NCI-H69 (cell line): ENCODE measurements at places on chromosomes 5 and 9.

DNA sequence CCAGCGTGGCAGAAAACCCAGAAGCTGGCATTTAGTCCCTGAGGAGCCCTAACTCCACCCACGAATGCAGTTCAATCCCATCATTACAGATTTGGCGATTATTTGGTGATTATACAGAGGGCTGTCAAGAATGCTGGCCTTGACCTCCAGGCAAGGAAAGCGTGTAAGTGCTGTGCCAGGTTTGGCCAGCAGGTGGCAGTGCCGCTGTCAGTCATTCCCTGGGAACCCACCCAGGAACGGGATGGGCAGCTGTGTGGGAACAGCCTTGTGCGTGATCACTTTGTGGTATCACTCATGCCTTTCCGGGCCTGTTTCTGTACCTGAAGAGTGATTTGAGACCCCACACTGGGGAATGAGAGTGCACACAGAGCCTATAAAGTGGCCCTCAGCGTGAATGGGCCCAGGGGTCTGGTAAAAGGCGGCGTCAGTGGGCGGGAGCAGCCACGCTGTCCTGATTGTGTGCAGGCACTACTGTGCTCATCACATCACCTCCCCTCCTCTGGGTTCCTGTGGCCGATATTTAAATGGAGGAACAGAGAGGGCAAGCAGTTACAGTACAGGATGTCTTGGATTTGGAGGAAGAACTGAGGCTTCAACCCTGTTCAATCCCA, 215.6 kb downstream of the ROR2 start:
- peak; percentile 52 for DNase-seq

- peak; percentile 14 for DNase-seq
These were observed 78.0 kb downstream of the SH3GL2 start for GRCh38 chr9:17656889-17657288.

DNA sequence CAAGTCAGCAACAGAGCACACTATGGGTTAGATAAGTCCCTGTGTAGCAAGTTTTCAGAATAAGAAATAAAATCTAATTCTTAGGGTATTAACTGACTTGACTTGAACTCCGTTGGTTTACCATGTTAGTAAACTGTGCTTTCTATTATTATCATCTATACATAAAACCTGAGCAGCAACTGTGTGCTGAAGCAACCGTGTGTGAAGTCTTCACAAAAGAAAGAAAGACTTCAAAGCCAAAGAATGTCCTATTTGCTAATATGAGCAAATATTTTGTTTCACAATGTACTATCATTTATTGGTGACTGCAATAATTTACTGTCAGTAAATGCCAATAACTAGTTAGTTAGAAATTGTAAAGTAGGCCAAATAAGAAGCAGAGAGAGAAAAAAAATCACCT, 32.7 kb downstream of the ERAP1 start:
- no peak for DNase-seq

DNA sequence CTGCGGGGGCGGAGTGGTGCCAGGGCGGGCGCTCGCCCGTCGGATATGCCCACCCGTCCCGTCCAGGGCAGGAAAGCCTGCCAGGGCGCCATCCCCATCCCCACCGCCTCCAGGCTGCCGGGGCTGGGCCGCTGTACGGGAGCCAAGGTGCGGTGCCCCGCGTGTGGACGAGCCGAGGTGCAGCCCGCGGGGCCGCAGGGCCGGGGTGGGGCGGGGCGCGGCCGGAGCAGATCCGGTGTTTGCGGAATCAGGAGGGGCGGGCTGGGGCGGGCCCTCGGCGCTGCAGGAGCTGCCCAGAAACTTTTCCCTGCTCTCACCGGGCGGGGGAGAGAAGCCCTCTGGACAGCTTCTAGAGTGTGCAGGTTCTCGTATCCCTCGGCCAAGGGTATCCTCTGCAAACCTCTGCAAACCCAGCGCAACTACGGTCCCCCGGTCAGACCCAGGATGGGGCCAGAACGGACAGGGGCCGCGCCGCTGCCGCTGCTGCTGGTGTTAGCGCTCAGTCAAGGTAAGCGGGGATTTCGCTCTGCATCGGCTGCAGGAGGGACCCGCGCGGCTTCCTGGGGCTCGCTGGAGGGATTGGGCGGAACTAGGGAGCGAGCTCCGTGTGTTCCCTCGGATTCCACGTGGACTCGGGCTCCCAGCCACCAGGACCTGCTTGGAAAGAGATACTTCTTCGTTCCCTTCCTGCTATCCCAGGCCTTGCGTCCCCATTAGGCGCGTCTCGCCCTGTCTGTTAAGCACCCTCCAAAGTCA, at the start of gene ITGA2:
Gene ITGA2, plus strand, starts transcription at position 328 of the 756 bp plus-strand sequence. Its CDS starts 117 bp downstream, at position 445.
- peak; percentile 67 for DNase-seq

DNA sequence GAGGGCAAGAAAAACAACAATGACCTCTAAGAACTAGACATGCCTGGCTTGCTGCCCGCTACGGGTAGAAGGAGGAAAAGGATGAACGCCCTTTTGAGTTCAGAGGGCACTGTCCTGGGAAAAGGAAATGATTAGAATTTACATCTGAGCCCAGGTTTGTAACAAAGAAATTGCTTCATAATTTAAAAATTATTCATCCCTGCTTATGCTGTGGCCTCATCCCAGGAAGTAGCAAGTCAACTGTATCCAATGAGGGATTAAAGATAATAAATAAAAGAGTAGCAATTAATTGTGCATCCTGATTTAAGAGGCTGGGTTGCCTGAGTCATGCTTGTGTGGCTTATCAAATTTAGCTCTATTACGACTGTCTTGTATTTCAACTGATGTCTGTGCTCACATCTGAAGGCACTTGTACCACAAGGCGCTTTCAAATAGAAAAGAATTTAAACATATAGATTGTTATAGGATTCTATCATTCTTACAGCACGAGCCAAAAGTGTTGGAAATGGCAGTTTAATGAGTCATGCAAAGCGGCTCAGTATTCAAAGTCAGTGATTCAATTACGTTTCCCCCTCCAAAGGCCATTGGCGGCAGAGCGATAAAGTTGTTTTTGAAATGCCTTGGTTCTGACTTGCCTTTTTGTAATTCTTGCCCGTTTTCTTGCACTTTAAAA, 40.0 kb upstream of the DMRT1 start:
- DNase-seq: no peak

DNA sequence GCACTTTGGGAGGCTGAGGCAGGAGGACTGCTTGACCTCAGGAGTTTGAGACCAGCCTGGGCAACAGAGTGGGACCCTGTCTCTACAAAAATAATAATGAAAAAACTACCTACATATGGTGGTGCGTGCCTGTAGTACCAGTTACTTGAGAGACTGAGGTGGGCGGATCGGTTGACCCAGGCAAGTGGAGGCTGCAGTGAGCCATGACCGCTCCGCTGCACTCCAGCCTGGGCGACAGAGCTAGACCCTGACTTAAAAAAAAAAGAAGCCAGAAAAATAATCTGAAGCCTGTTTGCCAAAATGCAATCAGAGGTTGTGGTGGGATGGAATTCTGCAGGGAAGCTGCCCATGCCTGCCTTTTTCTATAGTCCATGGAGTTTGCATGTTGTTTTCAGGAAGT, 50.4 kb upstream of the GGTA1 start:
- no peak for DNase-seq

- no peak for DNase-seq
These were observed 246.2 kb downstream of the EFNA5 start for GRCh38 chr5:107424491-107424890.

DNA sequence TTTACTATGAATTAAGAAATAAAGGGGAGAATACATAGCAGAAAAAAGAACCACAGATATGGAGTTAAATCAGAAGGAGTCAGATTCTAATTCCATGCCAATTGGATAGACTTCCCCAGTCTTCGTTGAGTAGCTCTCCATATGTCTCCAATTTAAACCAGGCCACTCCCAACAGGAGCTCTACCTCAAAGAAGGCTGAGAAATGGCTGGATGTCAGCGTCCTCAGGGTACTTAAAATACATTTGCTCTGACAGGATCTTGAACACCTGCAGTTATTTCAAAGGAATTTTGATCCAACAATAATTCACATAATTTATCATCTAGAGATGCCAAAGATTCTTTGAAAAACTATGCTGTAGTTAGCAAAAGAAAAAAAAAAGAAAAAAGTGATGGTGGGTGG, 133.9 kb upstream of the FBN2 start:
- DNase-seq: no peak

DNA sequence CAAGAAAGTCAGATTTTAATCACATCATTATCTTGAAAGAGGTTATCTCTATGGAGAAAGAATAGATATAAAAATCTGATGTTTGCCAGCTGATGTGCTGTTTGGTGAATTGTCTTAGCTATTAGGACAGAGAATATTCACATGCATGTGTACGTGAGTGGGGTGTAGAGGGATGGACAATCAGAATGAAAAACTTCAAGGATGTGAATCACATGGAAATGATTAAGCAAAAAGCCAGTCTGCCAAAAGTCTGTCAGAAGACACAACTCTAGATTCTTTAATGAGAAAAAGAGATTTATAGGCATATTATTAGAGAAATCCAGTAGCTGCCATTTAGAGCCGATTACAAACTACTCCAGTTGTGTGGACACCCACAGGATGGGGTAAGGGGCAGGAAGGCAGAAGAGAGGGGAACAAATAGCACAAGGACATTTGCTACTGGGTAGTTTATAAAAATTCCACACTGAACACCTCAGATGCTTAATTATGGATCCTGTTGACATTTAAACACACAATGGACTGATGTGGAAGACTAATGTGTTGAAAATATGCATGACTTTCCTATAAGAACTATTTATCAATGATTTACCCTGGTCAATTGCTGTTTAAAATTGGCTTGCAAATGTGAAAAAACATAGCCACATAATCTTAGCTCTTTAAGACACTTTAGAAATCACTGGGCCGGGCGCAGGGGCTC, 127.4 kb downstream of the PTTG1 start:
- DNase-seq: no peak

DNA sequence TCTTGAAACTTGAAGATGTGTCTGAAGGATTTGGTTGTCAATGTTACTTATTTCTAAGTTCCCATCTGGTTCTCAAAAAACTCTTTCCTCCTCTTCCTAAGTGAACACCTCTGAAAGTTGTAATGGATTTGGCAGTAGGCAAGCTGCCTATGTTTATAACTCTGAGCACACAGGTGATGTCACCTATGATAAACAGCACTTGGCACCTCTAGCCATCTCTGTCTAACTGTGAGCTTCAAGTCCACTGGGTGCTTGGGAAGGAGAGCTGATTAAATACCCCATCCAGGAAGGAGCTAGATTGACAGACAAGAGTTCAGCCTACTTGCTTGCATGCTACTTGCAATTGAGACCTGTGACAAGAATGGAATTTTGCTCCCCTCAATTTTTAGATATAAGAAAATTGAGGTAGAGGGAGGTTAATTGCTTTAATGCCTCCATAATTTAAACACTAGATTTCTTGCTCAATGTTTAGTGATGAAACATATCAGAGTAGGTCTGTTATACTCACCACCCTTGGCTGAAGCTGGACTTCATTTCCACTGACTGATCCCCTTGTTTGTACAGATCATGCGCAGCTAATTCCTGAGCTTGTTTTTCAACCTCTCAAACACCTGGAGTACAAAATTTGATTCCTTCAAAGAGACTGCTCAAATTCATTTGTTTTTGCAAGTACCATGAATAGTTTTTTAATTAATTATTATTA, 49.9 kb downstream of the PDE4D start:
- peak; percentile 78 for DNase-seq

GRCh38 chr9:100669968-100670367, 92.1 kb downstream of the CAVIN4 start:
- peak; percentile 91 for DNase-seq

DNA sequence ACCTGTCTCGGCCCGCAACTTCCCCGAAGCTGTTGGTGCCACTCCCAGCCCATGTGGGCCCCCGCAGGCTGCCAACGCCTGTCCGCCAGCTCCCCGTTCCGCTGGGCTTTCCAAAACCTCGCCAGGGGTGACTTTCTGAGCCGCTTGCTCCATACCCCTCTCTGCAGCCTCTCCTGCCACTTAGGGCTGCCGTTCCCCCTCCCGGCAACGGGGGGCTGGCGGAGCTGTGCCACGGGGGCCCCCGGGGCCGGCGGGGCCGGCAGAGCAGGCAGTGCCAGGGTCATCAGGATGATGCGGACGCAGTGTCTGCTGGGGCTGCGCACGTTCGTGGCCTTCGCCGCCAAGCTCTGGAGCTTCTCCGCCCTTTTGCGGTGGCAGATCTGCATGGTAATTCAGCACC, 40.8 kb downstream of the FCHO2 start:
- DNase-seq: no peak

DNA sequence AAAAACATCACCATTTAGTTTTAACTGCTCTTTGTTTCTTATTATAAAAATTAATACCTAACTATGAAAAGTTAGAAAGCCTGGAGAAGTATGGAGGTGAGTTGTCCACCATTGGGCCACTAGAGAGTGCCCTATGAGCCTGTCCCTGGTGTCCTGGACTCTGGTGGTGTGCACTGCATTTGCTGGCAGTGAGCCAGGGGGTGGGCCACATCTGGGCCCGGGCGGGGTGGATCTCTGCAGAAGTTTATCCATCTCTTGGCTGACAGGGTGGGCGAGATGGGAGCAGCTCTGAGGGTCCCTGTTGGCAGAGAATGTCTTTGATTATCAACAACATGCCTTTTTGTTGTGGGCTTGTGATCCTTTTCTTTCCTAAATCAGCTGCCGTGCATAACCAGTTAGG, 8.2 kb downstream of the TENT4A start:
- DNase-seq: peak; percentile 8

DNA sequence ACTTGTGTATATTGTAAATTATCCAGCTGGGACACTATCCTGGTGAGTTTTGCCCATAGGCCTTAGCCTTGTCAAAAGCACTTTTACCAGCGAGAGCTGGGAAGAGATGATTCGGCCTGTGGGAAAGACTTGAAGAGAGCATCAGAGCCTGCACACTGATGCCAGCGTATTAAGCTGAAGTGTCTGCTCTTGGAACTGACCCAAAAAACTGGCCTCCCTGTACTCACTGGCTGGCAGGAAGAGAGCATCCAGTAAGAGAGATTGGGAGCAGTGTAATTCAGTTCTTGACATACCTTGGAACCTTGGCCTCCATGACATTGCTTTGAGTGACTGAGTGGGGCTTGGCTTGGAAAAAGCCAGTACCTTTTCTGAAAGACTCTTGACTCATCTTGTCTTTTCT, 73.7 kb downstream of the ZNF462 start:
- DNase-seq: no peak

DNA sequence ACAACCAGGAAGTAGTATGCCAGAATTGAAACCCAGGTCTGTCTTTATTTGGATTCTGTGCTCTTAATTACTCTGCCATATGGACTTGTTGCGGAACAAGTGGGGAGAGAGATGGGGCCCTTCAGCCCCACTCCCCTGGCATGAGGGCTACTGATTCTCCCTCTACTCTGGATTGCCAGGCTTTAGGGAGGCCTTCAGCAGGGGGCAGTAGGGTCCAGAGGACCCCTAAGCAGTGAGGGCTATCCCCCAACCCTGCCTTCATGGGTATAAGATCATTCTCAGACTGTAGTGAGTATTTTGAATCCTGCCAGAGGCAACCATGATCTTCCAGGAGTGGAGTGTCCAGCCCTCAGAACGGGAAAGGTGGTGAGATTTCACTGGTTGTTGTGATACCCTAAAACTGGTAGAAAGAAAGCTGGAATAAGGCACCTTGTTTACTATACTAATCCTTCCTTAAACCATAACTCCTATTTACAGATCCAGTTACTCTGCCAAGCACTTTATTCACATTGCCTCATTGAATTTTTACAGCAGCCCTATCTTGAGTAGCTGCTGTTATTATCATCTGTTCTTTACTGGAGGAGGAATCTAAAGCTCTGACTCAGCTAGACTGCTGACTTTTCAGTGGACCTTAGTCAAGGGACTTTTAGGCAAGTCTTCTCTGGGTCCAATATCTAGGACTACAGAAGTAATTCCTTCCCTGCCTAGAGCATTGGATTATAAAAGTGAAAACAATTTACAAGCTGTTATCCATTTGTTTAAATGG, 31.3 kb upstream of the LARP1 start:
- DNase-seq: peak; percentile 42
